SJSA1 (cell line): ENCODE measurements at places on chromosomes 1 and 21. TPM values are rescaled to one million over a fixed set of nuclear protein-coding genes. Genes with fewer than 3 reads are reported as not detected.

The UBE2U gene
- not detected in 2 replicates for total RNA-seq

The IKBKE gene
- 12.6 and 26.7 TPM in 2 replicates for total RNA-seq

The ADARB1 gene
- total RNA-seq = 6.7 and 7.9 TPM in 2 replicates

The CLCNKA gene
- not detected in 2 replicates for total RNA-seq

The FAM151A gene
- total RNA-seq = not detected in 2 replicates

The GPR161 gene
- 9.6 and 9.8 TPM in 2 replicates for total RNA-seq

The RABGGTB gene
- 144 and 184 TPM in 2 replicates for total RNA-seq

The CLEC20A gene
- total RNA-seq = not detected in 2 replicates

The ESRRG gene
- not detected in 2 replicates for total RNA-seq

DNA sequence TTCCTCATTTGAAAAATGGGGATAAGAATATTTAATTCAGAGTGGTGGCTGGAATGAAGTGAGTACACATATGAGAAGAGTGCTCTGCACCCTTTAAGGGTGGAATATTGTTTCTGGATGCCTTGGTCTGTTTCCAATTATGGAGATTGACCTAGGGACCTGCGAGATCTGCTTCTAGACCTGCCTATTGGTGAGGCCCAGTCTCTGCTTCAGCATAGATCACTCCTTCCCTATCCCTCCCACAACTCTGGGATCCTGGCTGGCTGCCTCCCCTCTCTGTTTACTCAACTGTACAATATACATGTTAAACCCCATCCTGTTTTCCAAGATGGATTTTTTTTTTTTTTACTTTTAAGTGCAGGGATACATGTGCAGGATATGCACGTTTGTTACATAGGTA lies 6.4 kb upstream of the LDLRAD1 start:
- no peaks in the 10 kb centered on the region for H3K4me1 ChIP-seq
- H3K27me3 ChIP-seq = no peaks in the 10 kb centered on the region
- no peak overlapping the region for H3K27ac ChIP-seq
- H3K4me3 ChIP-seq = no peak overlapping the region
- H3K36me3 ChIP-seq = no peaks in the 10 kb centered on the region

- H3K4me1 ChIP-seq = no peaks in the 10 kb centered on the region
- H3K4me3 ChIP-seq = no peak overlapping the region
Measured at GRCh38 chr1:22275626-22276395, 132.9 kb upstream of the WNT4 start.

DNA sequence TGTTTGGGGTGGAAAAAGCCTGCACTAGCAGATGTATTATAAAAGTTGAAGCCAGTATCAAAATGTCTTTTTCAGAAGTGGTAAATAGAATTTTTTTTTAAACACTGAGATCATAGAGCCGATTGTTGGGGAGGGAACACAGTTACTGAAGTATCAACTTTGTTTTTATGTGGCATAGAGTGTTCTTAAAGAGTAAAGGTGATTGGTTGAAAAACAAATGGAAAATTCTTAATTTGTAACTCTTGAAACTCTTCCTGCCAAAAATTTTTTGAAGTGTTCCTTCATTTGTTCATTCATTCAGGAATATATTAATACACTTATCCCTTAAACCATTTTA lies 83.3 kb downstream of the DISP1 start:
- H3K36me3 ChIP-seq = no peaks in the 10 kb centered on the region
- peak overlapping the region; percentile 29 for H3K27ac ChIP-seq
- peaks cover 6% of the 10 kb centered on the region; the same call in 1 of the 2 replicates for H3K4me1 ChIP-seq

DNA sequence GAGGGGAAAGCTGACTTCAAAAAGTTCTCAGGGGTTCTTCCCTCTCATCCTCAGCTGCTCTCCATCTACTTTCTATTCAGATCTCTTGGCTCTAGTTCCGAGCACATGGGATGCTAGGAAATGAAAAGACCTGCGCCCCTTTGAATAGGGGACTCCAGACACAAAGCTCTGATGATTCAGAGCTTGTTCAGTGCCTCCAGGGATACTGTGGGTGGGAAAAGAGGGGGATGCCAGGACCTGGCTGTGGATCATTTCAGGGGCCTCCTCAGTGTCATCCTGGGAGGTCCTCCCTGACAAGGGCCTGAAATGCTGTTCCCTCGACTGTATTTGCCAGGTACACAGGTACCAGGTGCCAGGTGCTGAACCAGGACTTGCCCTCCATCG lies 943 bp upstream of the KIAA0040 start:
- DNase-seq = peak; percentile 54
- no peaks in the 10 kb centered on the region for H3K27me3 ChIP-seq
- H3K4me1 ChIP-seq = peaks cover 30% of the 10 kb centered on the region
- no peaks in the 10 kb centered on the region for H3K36me3 ChIP-seq
- H3K4me3 ChIP-seq = peak overlapping the region; percentile 50
- H3K27ac ChIP-seq = peak overlapping the region; percentile 52

GRCh38 chr1:66275601-66276023 lies 258.3 kb upstream of the SGIP1 start:
- H3K27ac ChIP-seq = no peak overlapping the region
- no peak for DNase-seq
- H3K36me3 ChIP-seq = no peaks in the 10 kb centered on the region
- H3K27me3 ChIP-seq = no peaks in the 10 kb centered on the region
- peaks cover 38% of the 10 kb centered on the region for H3K4me1 ChIP-seq

GRCh38 chr1:111696330-111696729 lies 42.9 kb downstream of the INKA2 start:
- peaks cover 67% of the 10 kb centered on the region for H3K36me3 ChIP-seq
- no peak overlapping the region for H3K4me3 ChIP-seq
- H3K27ac ChIP-seq = no peak overlapping the region
- H3K4me1 ChIP-seq = no peaks in the 10 kb centered on the region
- DNase-seq = no peak

GRCh38 chr1:185267301-185267700 lies 49.7 kb downstream of the IVNS1ABP start:
- H3K27ac ChIP-seq = no peak overlapping the region
- H3K4me3 ChIP-seq = no peak overlapping the region
- H3K27me3 ChIP-seq = no peaks in the 10 kb centered on the region
- no peak for DNase-seq
- H3K4me1 ChIP-seq = no peaks in the 10 kb centered on the region
- no peaks in the 10 kb centered on the region for H3K36me3 ChIP-seq

- DNase-seq = no peak
- no peak overlapping the region for H3K4me3 ChIP-seq
- H3K27me3 ChIP-seq = no peaks in the 10 kb centered on the region
- H3K27ac ChIP-seq = no peak overlapping the region
- no peaks in the 10 kb centered on the region for H3K4me1 ChIP-seq
Measured at GRCh38 chr1:11946647-11947046, 12.1 kb downstream of the PLOD1 start.

GRCh38 chr1:206674745-206675175 lies 9.9 kb upstream of the MAPKAPK2 start:
- H3K36me3 ChIP-seq = no peaks in the 10 kb centered on the region
- peak overlapping the region; percentile 49 for H3K27ac ChIP-seq
- peaks cover 23% of the 10 kb centered on the region for H3K4me1 ChIP-seq
- H3K4me3 ChIP-seq = no peak overlapping the region
- H3K27me3 ChIP-seq = no peaks in the 10 kb centered on the region

DNA sequence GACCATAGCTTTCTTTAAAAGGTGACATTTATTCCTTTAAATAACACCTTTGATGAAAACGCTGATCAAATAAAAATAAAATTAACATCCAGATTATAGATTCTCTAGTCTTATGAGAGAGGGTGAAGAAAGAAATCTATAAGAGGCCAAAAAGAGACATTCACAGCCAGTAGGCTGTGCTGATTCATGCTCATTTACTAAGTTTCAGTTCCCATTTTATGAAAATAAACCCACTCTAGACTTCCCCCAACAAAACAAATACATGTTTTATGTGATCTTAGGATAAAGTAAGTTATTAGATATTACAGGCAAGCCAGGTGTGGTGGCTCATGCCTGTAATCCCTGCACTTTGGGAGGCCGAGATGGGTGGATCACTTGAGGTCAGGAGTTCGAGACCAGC lies 21.1 kb downstream of the ESRRG start:
- no peak for DNase-seq
- H3K4me1 ChIP-seq = no peaks in the 10 kb centered on the region
- H3K27me3 ChIP-seq = no peaks in the 10 kb centered on the region
- H3K27ac ChIP-seq = no peak overlapping the region

DNA sequence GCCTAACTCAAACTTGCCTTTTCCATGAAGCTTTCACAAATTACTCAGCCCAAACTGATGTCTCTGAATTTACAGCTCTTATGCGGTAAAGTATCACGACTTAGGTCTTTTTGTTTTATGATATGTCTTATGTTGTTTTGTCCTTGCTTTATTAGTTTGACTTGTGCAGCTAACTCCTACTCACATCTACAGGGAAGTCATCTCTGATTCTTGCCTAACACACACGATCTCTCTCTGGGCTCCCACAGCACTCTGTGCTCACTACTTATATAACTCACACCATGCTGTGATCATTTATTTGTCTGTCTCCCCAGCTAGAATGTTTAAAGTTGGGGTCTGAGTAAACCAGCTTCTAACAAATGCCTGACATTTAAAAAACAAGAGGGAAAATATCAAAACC lies 9.3 kb upstream of the PI4KB start:
- no peak for DNase-seq
- H3K27ac ChIP-seq = no peak overlapping the region
- H3K4me1 ChIP-seq = peaks cover 4% of the 10 kb centered on the region
- no peaks in the 10 kb centered on the region for H3K36me3 ChIP-seq
- H3K4me3 ChIP-seq = no peak overlapping the region

DNA sequence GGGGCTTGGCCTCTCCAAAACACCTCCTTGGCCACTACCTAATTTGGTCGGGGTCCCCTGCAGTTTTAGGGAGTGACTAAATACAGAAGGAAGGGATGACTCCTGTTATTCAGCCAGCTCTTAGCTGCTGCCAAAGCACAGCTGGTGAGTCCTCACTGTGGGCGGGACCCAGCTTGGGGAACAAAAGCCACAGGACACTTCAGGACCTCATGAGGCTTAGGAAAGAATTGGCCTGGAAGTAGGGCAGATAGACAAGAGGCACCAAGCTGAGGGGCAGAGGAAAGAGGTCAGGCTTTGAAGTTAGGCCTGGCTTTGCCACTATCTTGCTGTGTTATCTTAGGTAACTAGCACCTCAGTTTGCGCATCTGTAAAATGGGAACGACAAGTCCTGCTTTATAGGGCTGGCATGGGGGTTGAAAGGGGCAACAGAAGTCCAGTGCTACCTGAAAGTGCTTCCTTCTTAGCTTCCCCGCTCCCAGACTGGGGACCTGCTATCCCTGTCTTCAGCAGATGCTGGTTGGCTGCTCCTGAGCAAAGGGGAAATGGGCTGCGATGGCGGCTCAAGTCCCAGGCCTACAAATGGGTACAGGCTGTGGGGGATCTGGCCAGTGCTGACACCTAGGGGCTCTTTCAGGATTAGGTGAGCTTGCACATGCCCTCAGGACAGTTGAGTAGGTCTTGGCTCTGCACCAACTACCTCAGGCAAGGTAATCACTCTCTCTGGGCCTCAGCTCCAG lies 15.7 kb downstream of the IFI6 start:
- H3K27me3 ChIP-seq = no peaks in the 10 kb centered on the region
- H3K36me3 ChIP-seq = no peaks in the 10 kb centered on the region
- no peak overlapping the region for H3K4me3 ChIP-seq
- H3K4me1 ChIP-seq = peaks cover 14% of the 10 kb centered on the region

DNA sequence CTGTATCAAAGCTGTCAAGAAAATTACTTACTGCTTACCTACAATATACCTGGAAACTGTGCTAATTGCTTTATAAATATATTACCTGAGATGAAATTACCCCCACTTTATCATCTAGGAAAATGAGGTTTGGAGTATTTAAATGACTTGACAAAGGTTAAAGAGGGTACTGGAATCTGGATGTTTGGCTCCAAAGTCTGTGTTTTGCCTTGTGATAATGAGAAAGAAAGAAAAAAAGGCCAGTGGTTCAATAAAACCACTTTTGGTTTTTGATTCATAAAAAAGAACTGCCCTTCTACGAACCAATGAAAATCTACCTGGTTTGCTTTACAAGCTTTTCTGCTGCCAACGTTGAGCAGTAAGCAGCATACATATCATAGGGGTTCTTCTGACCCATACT lies 61.3 kb upstream of the MUTYH start:
- DNase-seq = no peak
- H3K4me1 ChIP-seq = no peaks in the 10 kb centered on the region
- H3K27me3 ChIP-seq = no peaks in the 10 kb centered on the region
- no peaks in the 10 kb centered on the region for H3K36me3 ChIP-seq
- no peak overlapping the region for H3K27ac ChIP-seq

GRCh38 chr1:8930116-8930515 lies 15.6 kb upstream of the CA6 start:
- H3K27ac ChIP-seq = no peak overlapping the region
- DNase-seq = no peak
- H3K4me3 ChIP-seq = no peak overlapping the region
- H3K36me3 ChIP-seq = no peaks in the 10 kb centered on the region
- H3K27me3 ChIP-seq = no peaks in the 10 kb centered on the region

DNA sequence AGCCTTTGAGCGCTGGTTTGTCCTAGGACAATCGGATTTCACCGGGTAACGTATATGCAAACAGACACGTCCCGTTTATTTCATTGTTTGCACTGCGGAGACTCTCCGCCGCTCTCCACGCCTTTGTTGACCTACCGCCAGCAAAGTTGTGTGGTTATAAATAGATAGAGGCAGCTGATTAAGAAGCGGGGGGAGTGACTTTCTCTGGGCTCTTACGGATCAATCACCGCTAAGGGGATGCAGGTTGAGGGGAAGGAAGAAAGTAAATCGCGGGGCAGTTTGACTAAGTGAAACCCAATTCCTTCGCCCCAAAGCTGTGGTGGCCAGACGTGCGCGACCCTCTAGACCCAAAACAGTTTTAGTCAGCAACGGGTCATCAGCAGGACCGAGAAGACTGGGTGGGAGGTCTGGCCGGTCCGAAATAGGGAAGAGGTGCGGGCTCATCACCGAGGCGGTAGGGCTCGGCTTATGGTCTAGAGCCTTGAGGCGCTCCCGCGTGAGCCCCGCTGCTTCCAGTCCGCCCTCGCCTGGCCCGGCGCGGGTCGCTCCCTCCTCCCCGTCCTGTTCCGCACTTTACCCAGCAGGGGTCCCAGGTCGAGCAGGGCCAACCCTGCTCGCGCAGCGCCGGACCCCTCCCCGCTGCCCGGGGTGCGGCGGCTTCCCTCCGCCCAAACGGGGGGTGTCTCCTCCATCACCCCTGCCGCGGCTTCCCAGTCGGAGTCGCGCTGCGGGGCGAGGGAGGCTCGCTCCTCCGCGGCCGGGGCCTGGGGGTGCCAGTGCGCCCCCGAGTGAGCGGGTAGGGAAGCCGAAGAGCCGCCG lies 120.8 kb upstream of the RRP15 start:
- H3K4me3 ChIP-seq = peak overlapping the region; percentile 33
- DNase-seq = peak; percentile 44
- no peak overlapping the region for H3K27ac ChIP-seq
- peaks cover 14% of the 10 kb centered on the region for H3K4me1 ChIP-seq

- no peak overlapping the region for H3K4me3 ChIP-seq
- no peak for DNase-seq
- H3K36me3 ChIP-seq = no peaks in the 10 kb centered on the region
- H3K4me1 ChIP-seq = no peaks in the 10 kb centered on the region
Measured at GRCh38 chr1:83742446-83742845, 256.5 kb downstream of the TTLL7 start.

DNA sequence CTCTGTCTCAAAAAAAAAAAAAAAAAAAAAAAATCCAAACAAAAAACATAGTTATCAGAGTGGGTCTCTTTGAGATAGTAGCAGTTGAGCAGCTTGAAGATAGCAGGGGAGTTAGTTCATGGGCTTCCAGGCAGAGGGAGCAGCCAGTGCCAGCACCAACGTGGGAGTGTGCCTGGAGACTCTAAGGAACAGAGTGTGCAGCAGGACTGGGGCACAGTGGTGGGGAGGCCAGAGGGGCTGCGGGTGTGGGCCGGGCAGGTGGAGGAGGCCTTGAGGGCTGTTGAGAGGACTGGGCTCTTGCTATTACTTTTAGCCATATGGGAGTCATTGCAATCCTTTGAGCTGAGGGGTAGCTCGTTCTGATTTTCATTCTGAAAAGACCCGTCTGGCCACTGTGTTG lies 63.8 kb downstream of the RYR2 start:
- no peak overlapping the region for H3K4me3 ChIP-seq
- no peaks in the 10 kb centered on the region for H3K4me1 ChIP-seq
- H3K36me3 ChIP-seq = no peaks in the 10 kb centered on the region
- DNase-seq = no peak
